ENCODE measurements at places on chromosomes 11 and 22.

GRCh38 chr11:12220305-12220704, 109.9 kb downstream of the MICAL2 start:
- no peak for DNase-seq

DNA sequence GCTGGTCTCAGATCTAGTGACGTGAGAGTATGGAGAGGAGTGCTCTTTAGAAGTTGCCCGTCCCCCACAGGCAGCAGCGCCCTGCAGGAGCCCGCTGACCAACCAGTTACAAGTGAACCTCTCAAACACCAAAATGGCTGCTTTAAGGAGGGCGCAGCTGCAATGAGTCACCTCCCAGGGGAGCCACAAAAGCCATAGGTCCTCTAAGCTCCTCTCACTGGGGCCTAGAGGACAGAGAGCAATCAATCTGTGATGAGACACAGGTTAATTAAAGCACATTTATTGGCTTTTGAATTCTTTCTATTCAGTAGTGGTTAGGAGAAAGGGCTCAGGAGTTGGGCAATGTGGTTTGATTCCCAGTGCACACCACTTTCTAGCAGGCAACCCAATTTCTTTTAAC, 15.5 kb upstream of the RAPSN start:
- DNase-seq: no peak

GRCh38 chr11:2777871-2778629, 78.3 kb upstream of the KCNQ1OT1 start:
- no peak for DNase-seq

DNA sequence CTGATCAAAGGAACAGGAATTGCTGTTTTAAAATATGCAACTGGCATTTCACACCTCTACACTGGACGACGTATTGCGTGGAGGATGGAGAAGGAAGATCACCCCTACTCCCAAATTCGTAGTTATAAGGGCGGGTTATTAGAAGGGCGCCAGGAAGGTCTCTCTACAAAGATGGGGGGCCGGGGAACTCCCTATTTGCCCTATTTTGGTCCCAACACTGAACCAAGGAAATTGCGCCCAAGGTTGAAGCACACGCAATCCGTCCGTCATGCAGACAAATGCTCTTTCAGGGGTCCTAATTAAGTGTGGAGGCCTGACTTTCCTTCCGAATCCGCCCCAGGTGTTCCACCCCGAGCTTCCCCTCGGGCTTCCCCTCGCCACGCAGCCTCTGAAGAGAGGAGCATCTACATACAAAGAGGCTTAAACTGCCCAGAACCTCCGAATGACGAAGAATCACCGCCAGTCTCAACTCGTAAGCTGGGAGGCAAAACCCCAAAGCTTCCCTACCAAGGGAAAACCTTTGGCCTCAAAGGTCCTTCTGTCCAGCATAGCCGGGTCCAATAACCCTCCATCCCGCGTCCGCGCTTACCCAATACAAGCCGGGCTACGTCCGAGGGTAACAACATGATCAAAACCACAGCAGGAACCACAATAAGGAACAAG, 396 bp downstream of the NPAT start:
- no peak for DNase-seq

DNA sequence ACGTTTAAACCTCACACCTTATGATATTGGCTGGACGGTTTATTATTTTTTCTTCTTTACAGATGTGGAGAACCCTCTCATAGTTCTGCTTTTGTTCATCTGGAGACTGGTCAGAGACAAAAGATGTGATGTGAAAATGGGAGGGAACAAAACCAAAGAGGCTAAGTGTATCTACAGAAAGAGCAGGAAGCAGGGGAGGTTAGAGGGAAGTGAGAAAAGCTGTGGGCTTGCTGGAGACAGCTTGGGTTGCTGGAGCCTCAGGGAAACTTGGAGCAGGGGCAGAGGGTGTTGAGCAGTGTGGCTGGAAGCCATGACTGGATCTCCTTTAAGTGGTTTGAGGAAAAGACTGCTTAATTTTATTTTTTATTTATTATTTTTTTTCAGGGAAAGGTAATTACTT, 79.0 kb upstream of the SNX19 start:
- DNase-seq: no peak

- no peak for DNase-seq
Observed at GRCh38 chr11:84691830-84692229, 935.3 kb downstream of the DLG2 start.

GRCh38 chr11:2663506-2663905, 36.3 kb downstream of the KCNQ1OT1 start:
- no peak for DNase-seq

- DNase-seq: no peak
Observed at GRCh38 chr22:28711820-28712777, 29.5 kb downstream of the CHEK2 start.

- DNase-seq: no peak
Observed at GRCh38 chr22:28620244-28620922, 59.3 kb downstream of the TTC28 start.

- no peak for DNase-seq
Observed at GRCh38 chr11:77647654-77648305, 10.2 kb upstream of the CLNS1A start.

DNA sequence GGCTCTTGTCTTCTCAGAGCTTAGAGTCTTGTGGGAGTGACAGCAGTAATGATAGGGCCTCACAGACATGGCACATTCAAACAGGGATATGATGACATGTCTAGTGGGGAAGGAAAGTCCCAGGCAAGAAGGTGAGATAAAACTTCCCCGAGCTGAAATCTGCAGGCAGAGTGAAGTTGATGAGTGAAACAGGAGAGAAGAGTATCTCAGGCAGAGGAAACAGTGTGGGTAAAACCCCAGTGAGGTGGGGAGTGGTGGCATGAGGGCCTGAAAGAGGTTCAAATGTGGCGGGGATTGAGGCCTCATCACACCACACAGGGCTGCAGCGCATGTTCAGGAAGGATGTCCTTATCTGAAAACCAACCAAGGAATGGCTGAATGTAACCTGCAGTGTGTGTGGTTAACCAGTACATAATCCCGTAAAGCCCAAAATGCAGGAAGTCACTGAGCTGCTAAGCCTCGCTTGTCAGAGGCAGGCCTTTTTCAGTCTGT, 153.8 kb upstream of the E2F8 start:
- DNase-seq: no peak

GRCh38 chr11:75400146-75400865, 988 bp downstream of the RPS3 start:
- DNase-seq: no peak

DNA sequence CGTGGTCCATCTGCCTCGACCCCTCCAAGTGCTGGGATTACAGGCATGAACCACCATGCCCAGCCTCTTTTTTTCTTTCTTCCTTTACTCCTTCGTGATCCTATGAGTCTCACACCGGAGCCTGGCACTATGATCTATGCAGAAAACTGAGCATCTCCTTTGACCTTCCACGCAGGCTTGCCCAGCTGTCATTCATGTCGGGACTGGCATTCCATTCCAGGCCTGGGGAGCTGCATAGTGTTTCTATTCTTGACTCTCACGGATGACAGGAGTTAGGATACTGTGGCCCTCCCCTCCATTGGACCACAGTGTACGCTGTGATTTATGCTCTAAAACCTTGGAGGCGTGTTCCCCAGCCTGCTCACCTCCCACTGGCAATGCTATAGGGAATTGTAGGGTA, 611.8 kb downstream of the BRD1 start:
- DNase-seq: no peak

DNA sequence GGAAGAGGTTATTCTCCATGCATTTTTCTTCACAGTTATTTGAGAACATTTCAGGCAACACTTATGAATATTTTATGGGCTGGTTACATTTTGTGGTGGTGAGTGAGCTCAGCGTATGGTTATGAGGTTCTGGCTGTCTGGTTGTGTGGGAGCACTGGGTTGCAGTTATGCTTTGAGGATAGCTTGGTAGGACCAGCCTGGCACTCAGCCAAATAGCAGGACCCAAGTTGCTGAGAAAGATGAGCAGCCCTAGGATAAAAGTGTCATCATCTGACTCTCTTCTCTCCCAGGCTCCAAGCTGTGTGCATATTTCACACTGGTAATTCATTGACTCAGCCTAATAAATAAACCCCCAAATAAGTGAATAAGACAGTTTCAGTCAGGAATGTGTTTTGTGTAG, 8.1 kb upstream of the SRSF8 start:
- DNase-seq: no peak

- no peak for DNase-seq
Observed at GRCh38 chr11:57379732-57380131, 1.2 kb downstream of the PRG3 start.

- DNase-seq: no peak
Observed at GRCh38 chr11:92627615-92628256, 341.7 kb upstream of the MTNR1B start.

DNA sequence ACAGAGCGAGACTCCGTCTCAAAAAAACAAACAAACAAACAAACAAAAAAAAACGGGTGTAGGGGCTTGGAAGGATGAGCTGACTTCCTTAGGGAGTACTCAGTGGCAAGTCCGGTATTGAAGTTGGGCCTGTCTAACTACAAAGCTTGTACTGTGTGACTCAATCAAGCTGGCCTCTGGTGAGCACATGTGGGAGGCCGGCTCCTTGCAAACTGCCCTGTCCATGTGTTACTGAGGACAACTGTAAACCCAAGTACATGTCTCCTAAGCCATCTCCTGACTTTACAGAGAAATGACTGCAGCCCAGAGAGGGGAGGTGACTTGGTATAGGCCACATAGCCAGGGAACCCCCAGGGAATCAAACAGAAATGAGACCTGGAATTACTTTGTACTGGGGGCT, 11.6 kb downstream of the RIBC2 start:
- DNase-seq: no peak

DNA sequence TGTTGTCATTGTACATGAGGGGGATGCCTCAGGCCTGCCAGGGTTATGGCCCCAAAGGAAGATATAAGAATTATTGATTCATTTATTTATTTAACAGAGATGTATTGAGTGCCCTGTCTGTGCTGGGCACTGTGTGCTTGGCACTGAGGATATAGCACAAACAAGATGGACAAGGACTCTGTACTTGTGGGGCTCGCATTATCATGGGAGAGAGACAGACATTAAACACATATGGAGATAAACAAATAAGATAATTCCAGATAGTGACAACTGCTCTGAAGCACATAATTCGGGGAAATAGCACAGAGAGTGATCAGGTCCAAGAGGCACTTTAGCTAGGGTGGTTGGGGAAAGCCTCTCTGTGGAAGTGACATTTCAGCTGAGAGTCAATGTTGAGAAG, 119.8 kb upstream of the ARHGAP20 start:
- DNase-seq: no peak

GRCh38 chr22:46259374-46259773, 3.8 kb downstream of the PKDREJ start:
- DNase-seq: no peak

DNA sequence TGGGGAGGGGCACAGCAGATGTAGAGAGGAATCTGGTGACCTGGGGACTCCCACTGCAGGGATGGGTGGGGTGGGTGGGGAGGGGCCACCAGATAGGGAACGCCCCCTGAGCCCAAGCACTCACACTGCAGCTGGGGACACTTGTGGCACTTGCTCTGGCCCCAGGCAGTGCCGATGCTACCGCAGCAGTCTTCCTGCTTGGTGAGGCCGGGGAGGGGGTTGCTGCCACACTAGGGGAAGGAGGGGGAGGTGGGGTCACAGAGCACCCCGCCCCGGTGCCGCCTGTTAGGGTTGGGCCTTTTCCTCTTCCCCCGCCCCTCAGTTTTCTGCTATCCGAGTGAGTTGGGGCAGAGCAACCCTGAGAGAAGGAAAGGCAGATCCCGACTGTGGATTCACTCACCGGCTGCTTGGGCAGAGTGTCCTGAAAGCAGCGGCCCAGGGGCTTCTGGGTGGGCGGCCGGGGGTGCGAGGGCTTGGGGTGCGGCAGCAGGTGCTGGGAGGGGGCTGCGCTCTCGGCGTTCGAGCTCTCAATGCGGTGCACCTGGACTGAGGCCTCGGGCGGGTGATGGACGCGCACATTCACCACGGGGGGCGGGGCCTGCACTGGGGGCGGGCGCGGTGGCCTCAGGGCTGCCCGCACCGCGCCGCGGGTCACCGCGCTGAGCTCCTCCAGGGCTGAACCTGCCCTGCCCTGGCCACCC, 4.7 kb downstream of the LTBP3 start:
- no peak for DNase-seq

DNA sequence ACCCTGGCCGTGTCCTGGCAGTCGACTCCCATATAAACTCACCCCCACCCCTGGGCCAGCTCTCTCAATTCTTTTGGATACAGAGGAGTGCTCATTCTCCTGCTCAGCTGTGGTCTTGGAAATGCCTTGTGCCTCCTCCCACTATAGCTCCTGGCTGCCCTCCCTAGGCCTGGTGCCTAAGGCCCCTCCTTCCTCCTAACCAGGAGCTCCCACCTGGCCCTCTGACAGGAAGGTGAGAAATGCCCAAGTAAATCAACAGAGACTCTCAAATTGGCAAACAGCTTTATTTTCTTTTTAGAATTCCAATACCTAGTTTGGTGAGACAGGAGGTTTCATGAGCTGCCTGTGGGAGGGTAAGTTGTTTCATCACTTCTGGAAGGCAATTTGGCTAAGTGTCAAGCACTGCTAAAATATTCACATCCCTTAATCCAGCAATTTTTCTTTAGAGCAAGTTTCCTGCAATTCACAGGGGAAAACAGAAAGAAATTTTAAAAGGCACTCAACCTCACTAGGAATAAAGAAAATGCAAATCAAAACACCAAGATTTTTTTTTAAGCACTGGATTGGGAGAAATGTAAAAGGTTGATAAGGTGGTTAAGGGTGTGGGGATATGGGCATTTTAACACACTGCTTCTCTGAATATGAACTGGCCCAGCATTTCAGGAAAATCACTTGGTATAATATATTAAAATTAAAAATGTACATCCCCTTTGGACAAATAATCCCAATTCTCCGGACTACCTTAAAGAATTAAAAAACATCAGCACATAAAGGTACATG, 209.7 kb upstream of the ARHGAP20 start:
- no peak for DNase-seq

DNA sequence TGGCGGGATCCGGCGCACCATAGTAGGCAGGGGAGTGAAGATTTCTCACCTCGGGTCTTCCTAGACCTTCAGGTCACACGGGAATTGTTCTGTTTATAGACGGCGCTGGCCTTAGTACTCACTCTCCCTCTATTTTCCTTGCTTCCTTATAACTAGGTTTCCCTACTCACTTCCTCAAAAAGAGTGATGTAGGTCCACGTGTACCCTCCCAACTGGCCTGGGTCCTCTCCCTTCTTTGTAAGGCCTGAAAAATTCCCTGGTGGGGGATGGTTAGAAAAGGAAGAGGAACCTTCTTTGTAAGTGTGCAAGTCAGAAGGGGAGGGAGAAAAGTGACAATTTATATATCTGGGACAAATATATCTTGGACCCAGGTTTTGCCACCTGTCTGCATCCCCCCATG, 2.9 kb upstream of the TMEM9B start:
- DNase-seq: no peak

DNA sequence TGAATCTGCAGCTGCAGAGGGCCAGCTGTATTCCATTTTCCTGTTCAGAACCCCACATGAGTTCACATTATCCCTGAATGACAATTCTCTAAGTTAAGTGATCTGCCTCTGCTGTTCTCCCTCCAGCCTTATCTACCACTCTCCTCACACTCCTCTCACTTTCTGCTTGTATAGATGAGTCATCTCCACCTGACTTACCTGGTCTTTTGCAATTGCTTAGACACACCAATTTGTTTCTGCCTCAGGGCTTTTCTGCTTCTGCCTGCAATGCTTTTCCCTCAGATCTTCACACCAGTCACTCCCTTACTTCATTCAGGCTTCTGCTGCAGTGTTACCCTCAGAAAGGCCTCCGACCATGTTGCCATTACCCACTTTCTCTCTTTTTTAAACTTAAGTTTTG, 118.1 kb downstream of the ATM start:
- no peak for DNase-seq

Data from stimulated activated CD8-positive, alpha-beta memory T cell treated with anti-CD3 and anti-CD28 coated beads, Interleukin-4, amount 100 ng/mL, for 4 hours (primary cell).